ENCODE measurements at places on chromosomes 5 and 9.

GRCh38 chr9:107342476-107343161, 59.5 kb downstream of the RAD23B start:
- no peak for DNase-seq

DNA sequence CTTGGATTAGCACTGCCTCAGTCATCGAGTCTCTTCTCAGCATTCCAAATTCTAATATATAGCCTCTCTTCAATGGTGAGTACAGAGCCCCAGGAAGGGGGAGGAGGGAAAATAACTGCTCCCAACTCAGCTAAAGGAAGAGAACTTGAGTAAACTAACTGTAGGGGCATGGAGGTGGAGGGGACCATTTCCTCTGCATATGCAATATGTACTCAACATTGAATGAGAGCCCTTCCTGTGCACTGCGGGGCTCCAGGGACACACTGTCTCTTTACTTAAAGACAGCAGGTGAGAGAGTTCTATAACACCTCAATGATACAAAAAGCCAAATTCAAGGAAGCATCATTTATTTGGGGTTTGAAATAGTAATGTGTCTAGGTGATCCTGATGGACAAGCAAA, 75.1 kb downstream of the GNAQ start:
- no peak for DNase-seq

DNA sequence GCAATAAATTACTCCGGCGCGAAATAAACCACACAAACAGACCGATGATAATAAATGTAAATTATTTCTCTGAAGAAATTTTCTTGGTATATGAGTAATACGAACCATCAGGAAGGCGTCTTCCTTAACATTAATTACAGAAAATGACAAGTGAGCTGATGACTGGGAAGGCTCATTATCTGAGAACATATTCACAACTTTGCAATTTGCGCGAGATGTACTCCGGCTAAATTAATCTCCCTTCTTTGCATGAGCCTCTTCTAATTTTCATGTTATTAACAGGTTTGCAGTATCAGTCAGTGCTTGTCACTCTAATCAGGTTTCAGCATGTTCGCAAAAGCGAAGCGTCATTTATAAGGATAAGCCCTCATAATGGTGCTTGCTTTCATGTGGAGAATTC, 218.9 kb upstream of the MVB12B start:
- no peak for DNase-seq

DNA sequence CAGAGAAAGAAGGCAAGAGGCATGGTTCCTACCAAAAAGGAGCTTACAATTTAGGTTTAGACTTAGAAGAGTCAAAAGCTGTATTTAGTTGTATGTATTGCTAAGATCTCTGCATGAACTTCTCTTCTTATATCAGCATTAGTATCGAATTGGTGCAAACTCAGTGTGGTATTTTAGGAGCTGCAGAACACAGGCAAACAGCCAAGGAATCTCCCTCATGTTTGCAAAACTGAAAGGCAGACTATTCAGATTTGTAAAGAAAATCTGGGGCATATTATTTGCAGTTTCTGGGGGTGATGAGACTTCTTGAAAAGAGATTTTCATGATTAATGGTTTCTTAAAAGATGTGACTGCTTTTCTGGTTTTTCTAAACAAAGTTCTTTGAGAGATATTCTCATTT, 252.7 kb downstream of the CEMIP2 start:
- no peak for DNase-seq

DNA sequence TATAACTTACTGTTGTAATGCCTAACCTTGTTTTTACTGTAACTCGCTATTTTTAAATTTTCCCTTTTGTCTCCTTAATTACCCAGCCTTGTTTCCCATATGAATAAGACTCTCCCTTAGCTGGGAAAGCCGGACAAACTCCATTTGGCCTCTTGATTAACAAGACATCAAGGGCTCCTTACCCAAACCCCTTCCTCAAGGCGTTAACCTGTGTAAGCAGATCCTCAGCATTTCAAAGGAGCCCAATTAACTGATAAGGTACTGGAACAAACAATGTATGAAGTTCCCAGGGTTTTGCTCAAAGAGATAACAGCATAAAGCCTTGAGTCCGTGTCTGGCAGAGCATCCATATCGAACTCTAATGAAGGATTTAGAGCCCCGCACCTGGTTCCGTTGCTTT, 66.0 kb upstream of the SIMC1 start:
- no peak for DNase-seq

- DNase-seq = no peak
Observed at GRCh38 chr5:79936646-79937216, 54.3 kb downstream of the MTX3 start.

- DNase-seq = no peak
Observed at GRCh38 chr5:144504929-144505577, 334.4 kb downstream of the KCTD16 start.

DNA sequence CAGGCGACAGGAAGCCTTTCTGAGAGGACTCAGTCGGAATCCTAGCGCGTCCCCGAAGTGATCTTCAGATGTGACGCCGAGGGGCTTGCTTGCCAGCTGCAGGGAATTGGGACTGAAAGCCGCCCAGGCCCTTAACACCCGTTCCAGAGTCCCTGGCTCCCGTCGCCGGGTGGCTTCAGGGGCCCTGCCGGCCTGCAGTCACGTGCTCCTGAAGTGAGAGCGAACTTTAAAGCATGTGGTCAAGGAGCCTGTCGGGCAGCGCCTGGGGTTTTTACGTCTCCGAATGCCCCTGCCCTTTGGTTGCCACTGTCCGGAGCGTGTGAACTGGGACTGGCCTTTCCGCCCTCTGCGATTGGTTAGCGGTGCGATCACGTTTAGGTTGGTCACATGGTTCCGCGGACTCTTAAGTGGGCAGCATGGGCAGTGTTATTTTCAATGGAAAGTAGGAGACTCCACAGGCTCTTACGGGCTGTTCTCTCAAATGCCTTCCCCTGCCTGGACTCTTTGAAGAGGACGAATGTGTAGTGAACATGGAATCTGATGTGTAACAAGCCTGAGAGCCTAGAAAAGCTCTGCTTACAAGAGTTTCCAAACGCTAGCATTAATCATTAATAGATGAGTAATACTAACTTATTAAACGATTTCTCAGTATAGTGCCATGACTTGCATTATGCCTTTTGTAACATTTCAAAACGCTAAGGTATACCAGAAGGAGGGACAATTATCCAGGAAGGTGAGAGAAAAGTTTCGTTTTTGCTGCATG, 1.9 kb downstream of the VLDLR start:
- DNase-seq = no peak

DNA sequence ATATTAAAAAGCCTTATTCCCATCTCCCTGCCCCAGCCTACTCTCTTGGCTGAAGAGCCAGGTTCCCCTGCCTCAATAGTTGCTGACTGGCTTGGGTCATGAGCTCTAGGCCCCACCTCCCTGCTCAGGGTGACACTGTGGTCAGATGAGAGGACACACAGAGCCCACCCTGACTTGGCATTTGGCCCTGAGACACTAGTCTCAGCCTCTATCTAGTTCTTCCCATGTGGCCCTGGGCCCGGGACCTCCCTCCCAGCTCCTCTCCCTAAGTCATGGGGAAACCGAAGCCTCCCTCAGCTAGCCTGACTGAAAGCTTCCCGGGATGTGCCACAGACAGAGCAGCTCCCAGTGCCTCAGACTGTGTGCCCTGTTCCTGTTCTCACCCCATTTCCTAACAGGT, 5.8 kb upstream of the MYOZ3 start:
- no peak for DNase-seq

DNA sequence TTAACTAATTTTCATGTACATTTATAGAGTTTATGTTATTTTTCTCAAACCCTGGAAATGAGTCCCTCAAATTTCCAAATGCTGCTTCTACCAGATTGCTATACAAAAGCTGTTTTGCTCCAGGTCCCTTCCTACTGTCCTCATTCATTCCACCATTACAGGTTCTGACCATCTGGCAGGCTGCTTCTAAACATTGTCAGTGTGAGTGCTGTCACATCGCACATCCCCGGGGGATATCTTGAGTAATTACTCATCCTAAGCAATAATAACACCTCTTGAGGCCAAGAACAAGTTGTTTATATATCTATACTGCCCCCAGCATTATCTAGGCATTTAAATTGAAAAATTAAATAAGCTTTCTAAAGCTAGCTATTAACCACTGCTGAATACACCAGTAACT, 1675.3 kb upstream of the CDH6 start:
- DNase-seq = no peak

- no peak for DNase-seq
Observed at GRCh38 chr9:21081999-21082398, 4.3 kb upstream of the IFNB1 start.

DNA sequence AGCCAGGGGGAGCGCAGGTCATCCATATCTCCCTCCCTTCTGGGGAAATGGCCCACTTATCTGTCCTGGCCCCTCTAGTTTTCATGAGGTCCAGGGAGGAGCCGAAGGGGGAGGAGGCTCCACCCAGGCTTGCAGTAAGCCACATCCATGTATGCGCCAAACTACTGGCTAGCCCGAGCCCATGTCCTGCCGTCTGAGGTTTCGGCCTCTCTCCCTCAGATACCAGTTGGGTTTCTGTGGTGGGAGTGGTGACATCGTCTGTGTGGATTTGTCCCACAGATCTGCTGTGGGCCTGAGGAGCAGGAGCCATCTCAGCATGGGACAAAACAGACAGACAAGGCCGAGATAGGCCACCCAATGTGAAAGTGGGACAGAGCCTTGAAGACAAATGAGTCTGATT, 78.3 kb upstream of the ORM1 start:
- no peak for DNase-seq

GRCh38 chr9:110370315-110370714, 32.7 kb upstream of the TXNDC8 start:
- DNase-seq = no peak

DNA sequence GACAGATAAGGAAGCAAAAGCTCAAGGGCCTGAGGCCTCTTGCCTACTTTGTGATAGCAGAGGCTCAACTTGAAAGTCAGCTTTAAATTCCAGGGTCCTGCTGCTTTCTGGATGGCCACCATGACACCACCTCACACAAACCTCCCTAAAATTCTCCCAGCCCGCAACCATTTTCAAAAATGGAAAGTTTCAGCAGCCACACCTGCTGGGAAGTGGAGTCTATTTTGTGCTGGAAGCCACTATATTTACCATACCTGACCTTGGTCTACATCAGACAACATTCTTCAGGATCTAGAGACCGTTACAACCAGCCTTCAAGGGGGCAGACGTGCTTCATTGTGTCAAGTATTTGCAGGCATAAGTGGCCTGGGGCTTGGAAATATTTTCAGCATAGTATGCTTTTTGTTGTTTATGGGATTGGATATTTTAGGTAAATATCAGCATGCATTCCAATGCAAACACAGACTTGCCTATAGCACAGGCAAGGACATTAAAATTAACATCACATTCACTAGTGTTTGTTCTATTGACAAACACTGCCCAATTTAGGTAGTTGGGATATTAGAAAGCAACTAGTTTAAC, 50.9 kb downstream of the BOD1 start:
- no peak for DNase-seq

DNA sequence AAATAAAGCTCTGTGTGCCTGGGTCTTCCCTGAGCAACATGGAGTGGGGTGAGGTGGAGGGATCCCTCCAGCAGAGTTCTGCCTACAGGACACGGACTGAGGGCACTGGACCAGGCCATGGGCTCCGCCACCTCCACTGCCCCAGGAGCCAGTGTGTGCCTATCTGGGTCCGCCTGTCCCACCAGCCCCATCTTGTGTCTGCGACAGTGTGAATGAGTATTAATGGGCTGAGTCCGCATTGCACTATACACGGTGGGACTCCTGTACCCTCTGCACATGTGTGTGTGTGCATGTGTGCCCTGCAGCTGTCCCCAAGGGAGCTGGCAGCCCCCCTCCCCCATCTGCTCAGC, 11.4 kb downstream of the FGFR4 start:
- DNase-seq = no peak

DNA sequence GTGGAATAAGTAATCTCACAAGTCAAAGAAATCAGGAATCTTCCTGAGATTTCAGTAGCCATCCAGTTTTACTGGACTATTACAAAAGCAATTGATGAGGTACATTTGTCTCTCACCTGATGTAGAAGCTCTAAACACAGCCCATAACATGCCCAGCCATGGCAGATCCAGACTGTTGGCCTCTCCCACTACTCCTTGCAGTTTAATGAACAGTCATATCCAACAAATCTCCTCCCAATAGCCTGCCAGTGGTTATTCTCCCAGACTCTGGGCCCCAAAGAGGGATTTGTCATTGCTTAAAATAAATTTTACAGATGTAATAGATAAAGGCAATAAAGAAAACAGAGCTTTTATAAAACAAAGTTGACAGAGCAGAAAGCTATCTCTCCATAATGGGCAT, 80.8 kb downstream of the ZNF608 start:
- no peak for DNase-seq

- no peak for DNase-seq
Observed at GRCh38 chr5:146475190-146475780, 28.2 kb downstream of the TCERG1 start.

DNA sequence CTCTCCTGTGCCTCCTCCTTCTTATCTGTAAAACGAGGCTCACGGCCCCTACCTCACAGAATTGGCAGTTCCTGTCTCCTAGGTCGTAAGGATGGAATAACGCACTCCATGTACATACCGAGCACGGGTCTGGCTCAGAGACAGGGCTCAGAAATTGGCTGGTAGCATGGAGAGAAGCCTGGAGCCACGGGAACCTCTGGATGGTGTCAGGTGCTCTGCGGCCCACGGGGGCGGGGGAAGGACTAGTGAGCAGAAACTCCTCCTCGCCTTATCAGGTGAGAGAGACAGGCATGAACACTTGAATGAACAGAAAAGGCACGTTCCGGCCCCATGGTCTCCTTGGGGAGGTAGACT, 15.4 kb upstream of the C5orf47 start:
- DNase-seq = no peak

DNA sequence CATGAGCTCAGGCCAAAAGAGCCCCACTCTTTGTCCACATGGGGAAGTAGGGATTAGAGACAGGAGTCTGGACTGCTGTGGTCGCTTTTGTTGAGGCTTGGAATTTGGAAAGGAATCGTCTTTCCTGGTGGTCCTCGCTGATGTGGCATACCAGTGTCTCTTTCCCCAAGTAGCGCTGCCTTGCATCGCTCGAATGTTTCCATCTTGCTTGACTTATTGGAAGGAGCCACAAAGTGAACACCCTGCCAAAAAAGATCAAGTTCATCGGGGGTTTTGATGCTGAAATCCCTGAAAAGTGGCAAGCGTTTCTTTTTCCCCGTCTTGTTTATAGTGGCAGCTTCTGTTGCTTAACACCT, 161.3 kb downstream of the MACROH2A1 start:
- DNase-seq = no peak

GRCh38 chr9:2741441-2742158, 24.3 kb downstream of the KCNV2 start:
- no peak for DNase-seq

DNA sequence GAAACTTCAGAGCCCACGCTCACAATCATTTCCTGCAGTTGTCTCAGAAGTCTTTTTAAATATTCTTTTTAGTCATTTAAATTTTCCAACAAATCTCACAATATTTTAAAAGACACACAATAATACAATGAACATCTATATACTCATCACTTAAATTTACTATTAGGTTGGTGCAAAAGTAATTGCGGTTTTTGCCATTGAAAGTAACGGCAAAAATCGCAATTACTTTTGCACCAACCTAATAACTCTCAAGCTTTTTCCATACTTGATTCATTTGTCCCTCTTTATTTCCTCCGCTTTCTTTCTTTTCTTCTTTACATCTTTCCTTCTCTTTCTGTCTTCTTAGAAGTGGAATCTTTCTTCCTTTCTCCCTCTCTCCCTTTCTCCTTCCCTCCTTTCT, 19.2 kb upstream of the TMEM215 start:
- no peak for DNase-seq
